ENCODE measurements at places on chromosomes 16 and 17. TPM values are rescaled to one million over a fixed set of nuclear protein-coding genes. Genes with fewer than 3 reads are reported as not detected.

The ANKRD40CL gene
- not detected for total RNA-seq

The DNAAF8 gene
- total RNA-seq: not detected

The ELOB gene
- 37.6 TPM for total RNA-seq

The TBC1D26 gene
- total RNA-seq: not detected

The RNF222 gene
- not detected for total RNA-seq

The OTOA gene
- 0.09 TPM for total RNA-seq

The PYDC1 gene
- not detected for total RNA-seq
